ENCODE measurements at places on chromosomes 3 and 15.
A peak's percentile ranks its signal among the peaks of the same experiment; 100 is the strongest.

- H3K27me3 ChIP-seq, result no peaks in the 10 kb centered on the region
- H3K27ac ChIP-seq, result no peak overlapping the region
- H3K36me3 ChIP-seq, result no peaks in the 10 kb centered on the region
- H3K4me1 ChIP-seq, result no peaks in the 10 kb centered on the region
These were observed 255.2 kb downstream of the NR2F2 start for GRCh38 chr15:96585484-96586386.

- H3K4me3 ChIP-seq, result peak overlapping the region; percentile 74
- H3K4me1 ChIP-seq, result peaks cover 27% of the 10 kb centered on the region
- DNase-seq, result no peak
- no peaks in the 10 kb centered on the region for H3K27me3 ChIP-seq
- peak overlapping the region; percentile 79 for H3K27ac ChIP-seq
These were observed 11.5 kb upstream of the CHAC1 start for GRCh38 chr15:40941528-40942336.

- no peak for DNase-seq
- H3K36me3 ChIP-seq, result no peaks in the 10 kb centered on the region
- H3K4me1 ChIP-seq, result no peaks in the 10 kb centered on the region
- no peak overlapping the region for H3K27ac ChIP-seq
These were observed 516.7 kb upstream of the CFAP20DC start for GRCh38 chr3:59566481-59566975.

DNA sequence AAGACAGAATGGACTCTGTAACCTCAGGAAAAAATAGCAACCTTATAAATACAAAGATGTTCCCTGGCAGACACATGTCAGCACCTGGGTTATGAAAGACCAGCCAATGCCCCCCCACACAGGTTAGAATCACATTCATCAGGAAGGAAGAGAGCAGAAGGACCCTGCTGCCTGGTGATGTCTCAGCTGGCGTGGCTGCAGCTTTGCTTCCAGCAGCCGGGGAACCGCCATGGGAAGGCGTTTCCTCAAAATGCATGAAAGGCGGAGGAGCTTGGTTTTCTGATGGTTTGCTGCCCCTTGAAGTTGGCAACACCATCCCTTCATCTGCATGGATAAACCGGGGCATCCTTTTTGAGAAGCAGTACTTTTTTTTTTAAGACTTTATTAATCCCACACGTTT is 10.9 kb upstream of the NSMCE3 start:
- H3K27ac ChIP-seq, result no peak overlapping the region
- no peaks in the 10 kb centered on the region for H3K27me3 ChIP-seq
- H3K4me3 ChIP-seq, result no peak overlapping the region
- no peak for DNase-seq

DNA sequence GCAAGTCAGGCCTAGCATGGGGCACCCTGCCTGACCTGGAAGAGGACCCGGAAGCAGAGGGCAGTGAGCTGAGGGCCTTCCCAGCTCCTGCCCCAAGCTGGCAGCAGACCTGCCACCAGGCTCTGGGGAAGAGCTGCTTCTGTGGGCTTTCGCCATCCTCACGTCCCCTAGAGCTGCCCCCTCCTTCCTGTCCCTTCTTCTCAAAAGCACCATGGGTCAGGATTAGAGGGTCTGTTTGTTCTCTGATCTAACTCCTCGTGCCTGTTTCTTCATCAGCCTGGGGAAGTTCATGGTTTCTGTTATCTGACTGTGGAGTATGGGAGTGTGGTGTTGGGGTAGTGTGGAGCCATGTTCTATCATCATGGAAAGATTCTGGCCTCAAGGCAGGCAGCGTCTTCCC is 58.4 kb upstream of the POLG start:
- H3K4me3 ChIP-seq, result no peak overlapping the region
- H3K4me1 ChIP-seq, result no peaks in the 10 kb centered on the region
- no peak for DNase-seq
- no peaks in the 10 kb centered on the region for H3K36me3 ChIP-seq

DNA sequence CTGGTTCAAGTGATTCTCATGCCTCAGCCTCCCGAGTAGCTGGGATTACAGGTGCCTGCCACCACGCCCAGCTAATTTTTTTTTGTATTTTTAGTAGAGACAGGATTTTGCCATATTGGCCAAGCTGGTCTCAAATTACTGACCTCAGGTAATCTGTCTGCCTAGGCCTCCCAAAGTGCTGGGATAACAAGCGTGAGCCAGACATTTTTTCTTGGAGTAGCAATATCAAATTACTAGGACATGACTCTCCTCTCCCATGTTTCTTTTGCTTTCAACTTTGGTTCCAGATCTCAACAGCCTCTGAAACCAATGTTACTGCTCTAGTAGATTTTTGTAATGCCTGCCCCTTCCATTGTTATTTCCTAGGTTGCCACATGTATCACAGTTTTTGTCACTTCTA is 462.0 kb downstream of the GBE1 start:
- no peak overlapping the region for H3K27ac ChIP-seq
- no peaks in the 10 kb centered on the region for H3K36me3 ChIP-seq

- H3K27ac ChIP-seq, result no peak overlapping the region
- DNase-seq, result no peak
- no peaks in the 10 kb centered on the region for H3K36me3 ChIP-seq
- H3K4me3 ChIP-seq, result peak overlapping the region; percentile 38
- peaks cover 29% of the 10 kb centered on the region for H3K4me1 ChIP-seq
- H3K27me3 ChIP-seq, result no peaks in the 10 kb centered on the region
These were observed 421.9 kb downstream of the MECOM start for GRCh38 chr3:169241630-169241990.

GRCh38 chr3:192212335-192212734 is 515.0 kb downstream of the FGF12 start:
- no peak overlapping the region for H3K27ac ChIP-seq
- no peaks in the 10 kb centered on the region for H3K27me3 ChIP-seq
- no peaks in the 10 kb centered on the region for H3K4me1 ChIP-seq
- no peak for DNase-seq
- no peak overlapping the region for H3K4me3 ChIP-seq
- no peaks in the 10 kb centered on the region for H3K36me3 ChIP-seq

DNA sequence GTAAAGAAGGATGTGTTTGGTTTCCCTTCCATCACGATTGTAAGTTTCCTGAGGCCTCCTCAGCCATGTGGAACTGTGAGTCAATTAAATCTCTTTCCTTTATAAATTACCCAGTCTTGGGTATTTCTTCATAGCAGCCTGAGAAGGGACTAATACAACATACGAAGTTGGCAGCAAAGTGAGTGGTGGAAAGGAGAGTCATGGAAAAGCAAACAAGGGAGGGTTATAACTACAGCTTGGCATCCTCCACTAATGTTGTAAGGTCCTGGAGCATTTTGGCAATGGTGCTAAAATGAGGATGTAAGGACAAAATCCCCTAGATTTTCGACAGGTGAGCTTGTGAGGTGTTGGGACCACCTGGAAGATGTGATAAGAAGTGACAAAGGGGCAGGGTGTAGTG is 5.8 kb upstream of the TMEM41A start:
- H3K27ac ChIP-seq, result no peak overlapping the region
- no peaks in the 10 kb centered on the region for H3K27me3 ChIP-seq
- no peaks in the 10 kb centered on the region for H3K36me3 ChIP-seq
- DNase-seq, result no peak
- H3K4me1 ChIP-seq, result peaks cover under 1% of the 10 kb centered on the region

DNA sequence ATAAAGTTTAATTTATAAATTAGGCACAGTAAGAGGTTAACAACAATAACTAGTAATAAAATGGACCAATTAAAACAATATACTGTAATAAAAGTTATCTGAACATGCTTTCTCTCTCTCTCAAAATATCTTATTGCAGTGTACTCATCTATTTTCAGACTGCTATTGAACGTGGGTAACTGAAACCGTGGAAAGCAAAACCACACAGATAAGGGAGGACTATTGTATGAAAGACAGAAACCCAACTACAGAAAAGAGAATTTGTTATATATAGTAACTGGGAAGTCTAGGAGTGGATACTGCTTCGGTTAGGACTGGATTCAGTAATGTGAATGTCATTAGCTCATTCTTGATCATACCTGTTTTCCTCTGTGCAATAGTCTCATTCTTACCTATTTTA is 119.3 kb upstream of the DAZL start:
- H3K36me3 ChIP-seq, result no peaks in the 10 kb centered on the region
- no peak for DNase-seq
- H3K27ac ChIP-seq, result no peak overlapping the region
- no peak overlapping the region for H3K4me3 ChIP-seq
- H3K4me1 ChIP-seq, result no peaks in the 10 kb centered on the region
- no peaks in the 10 kb centered on the region for H3K27me3 ChIP-seq

- H3K36me3 ChIP-seq, result no peaks in the 10 kb centered on the region
- no peak overlapping the region for H3K4me3 ChIP-seq
- DNase-seq, result no peak
- no peak overlapping the region for H3K27ac ChIP-seq
These were observed 46.4 kb downstream of the GATM start for GRCh38 chr15:45331972-45332371.

DNA sequence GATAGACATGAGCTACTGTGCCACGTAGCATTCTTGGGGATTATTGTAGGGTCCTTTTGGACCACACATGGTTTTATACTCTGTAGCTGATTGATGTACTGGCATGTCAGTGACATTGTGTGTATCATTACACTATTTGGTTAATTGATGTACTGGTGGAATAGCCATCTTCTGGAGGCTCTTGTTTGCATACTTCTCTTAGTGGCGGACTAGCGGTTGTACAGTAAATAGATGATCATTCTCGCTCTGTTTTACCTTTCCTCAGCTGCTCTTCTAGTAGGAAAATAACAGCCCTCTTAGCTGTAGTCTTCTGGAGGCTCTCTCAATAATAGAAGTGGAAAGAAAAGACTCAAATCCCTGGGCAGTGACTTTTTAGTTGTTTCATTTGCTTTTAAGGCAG is 24.8 kb downstream of the IGF1R start:
- H3K4me3 ChIP-seq, result no peak overlapping the region
- no peaks in the 10 kb centered on the region for H3K27me3 ChIP-seq
- H3K4me1 ChIP-seq, result peaks cover 81% of the 10 kb centered on the region
- no peaks in the 10 kb centered on the region for H3K36me3 ChIP-seq

- no peak overlapping the region for H3K27ac ChIP-seq
- DNase-seq, result no peak
- H3K36me3 ChIP-seq, result no peaks in the 10 kb centered on the region
- no peaks in the 10 kb centered on the region for H3K4me1 ChIP-seq
- H3K27me3 ChIP-seq, result no peaks in the 10 kb centered on the region
- no peak overlapping the region for H3K4me3 ChIP-seq
These were observed 88.4 kb downstream of the WNT7A start for GRCh38 chr3:13791198-13792050.

GRCh38 chr3:196149831-196150301 is 61.3 kb downstream of the ZDHHC19 start:
- H3K27me3 ChIP-seq, result no peaks in the 10 kb centered on the region
- H3K4me3 ChIP-seq, result no peak overlapping the region
- no peaks in the 10 kb centered on the region for H3K36me3 ChIP-seq

DNA sequence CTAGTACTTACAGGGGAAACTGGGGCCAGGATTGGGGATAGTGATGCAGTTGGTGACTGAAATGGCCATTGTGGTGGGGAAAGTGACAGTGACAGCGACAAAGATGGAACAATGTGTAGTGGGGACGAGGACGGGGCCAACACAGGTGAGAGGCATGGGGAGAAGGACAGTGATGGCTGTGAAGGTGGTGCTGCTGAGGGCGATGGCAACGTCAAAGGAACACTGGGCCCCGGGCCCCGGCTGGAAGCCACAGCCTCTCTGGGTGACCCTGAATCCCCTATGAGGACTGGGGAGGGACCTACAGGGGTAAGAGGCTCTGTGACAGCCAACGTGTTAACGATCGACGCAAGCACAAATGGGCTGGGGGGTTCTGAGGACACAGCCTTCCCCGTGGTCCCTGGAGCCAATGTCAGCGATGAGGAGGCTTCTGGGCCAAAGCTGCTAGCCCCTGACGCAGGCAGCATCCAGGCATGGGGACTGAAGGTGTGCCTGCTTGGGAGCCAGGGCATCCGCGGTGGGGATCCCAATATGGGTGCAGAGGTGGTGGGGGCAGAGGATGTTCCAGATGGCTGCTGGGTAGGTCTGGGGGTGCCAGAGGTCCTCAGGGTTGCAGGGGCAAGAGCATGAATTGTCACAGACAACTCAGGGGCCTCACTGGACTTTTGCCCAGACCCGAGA is 25.2 kb upstream of the GOLGA6C start:
- no peaks in the 10 kb centered on the region for H3K4me1 ChIP-seq
- H3K27ac ChIP-seq, result no peak overlapping the region
- H3K4me3 ChIP-seq, result no peak overlapping the region
- DNase-seq, result no peak

- H3K27ac ChIP-seq, result no peak overlapping the region
- H3K4me1 ChIP-seq, result peaks cover 8% of the 10 kb centered on the region
- no peaks in the 10 kb centered on the region for H3K27me3 ChIP-seq
- DNase-seq, result no peak
These were observed 90.6 kb upstream of the FLNB start for GRCh38 chr3:57917601-57918000.

- DNase-seq, result no peak
- no peaks in the 10 kb centered on the region for H3K27me3 ChIP-seq
- H3K4me3 ChIP-seq, result no peak overlapping the region
- H3K27ac ChIP-seq, result peak overlapping the region; percentile 42
- no peaks in the 10 kb centered on the region for H3K4me1 ChIP-seq
These were observed 10.2 kb downstream of the CHRD start for GRCh38 chr3:184389935-184390528.

DNA sequence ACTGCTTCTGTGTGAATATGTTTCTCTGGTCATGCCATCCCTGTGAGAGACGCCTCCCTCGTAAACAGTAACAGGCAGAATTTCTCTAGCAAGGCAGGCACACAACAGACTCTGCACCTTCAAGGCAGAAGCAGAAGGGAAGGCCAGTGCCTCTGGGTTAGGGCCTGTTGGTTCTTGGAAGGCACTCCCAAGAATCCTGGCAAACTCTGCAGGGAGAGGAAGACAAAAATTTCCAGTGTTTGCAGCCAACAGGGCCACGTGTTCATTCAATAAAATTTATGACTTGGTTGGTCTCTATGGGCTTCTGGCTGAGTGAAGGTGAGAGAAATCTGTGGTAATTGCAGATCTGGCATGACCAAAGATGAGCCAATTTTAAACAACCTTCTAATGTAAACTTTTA is 39.3 kb downstream of the NFKBIZ start:
- no peaks in the 10 kb centered on the region for H3K27me3 ChIP-seq
- no peak overlapping the region for H3K4me3 ChIP-seq
- no peak overlapping the region for H3K27ac ChIP-seq
- H3K36me3 ChIP-seq, result no peaks in the 10 kb centered on the region

GRCh38 chr15:40340038-40340739 is 550 bp downstream of the CCDC9B start:
- no peak for DNase-seq
- peak overlapping the region; percentile 94 for H3K27ac ChIP-seq
- H3K36me3 ChIP-seq, result no peaks in the 10 kb centered on the region
- H3K4me3 ChIP-seq, result peak overlapping the region; percentile 44

DNA sequence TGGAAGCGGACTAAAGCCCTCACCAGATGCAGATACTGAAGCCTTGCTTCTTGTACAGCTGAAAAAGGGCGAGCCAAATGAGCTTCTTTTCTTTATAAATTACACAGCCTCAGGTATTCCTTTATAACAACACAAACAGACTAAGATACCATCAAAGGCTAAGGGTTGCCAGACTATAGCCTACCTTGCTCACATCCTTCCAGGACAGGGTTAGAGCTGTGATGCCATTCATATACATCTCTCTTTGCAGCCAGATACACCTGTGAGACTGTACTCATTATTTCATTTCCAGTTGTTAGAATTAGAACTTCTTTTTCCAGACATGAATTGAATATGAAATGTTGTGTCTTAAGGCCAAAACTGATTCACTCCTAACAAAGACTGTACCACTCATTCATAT is 262.8 kb upstream of the NR2F2 start:
- no peak overlapping the region for H3K27ac ChIP-seq
- no peak for DNase-seq

- no peak for DNase-seq
- no peaks in the 10 kb centered on the region for H3K27me3 ChIP-seq
- H3K27ac ChIP-seq, result no peak overlapping the region
- peaks cover 46% of the 10 kb centered on the region for H3K4me1 ChIP-seq
- H3K4me3 ChIP-seq, result no peak overlapping the region
- no peaks in the 10 kb centered on the region for H3K36me3 ChIP-seq
These were observed 62.5 kb downstream of the CBLB start for GRCh38 chr3:105806359-105806758.
